Activated CD4-positive, CD25-positive, alpha-beta regulatory T cell (primary cell): ENCODE measurements at places on chromosomes 1 and 21.
A peak's percentile ranks its signal among the peaks of the same experiment; 100 is the strongest.

DNA sequence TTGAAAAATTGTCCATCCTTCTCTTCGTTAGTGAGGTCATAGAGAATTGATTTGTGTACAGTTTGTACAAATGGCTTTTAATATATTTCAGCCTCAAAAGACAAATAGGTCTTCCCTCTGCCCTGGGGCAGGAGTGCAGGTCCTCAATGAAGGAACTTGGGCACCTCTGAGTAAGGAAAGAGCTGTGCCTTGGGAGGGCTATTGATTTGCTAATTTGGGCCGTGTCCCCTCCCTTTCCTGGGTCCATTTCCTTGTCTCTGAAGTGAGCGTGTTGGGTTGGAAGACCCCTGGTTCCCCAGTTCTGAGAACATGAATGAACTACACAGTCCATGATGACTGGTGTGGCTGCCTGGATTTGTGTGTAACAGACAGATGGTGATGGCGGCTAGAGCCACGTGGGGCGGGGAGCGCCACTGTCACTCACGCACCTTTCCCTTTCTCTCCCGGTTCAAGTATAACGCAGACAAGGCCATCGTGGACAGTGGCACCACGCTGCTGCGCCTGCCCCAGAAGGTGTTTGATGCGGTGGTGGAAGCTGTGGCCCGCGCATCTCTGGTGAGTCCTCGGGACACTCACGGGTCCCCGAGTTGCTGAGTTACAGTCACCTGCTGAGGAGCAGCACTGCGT is 71.0 kb upstream of the FAM3B start:
- DNase-seq = no peak

- DNase-seq = no peak
Measured at GRCh38 chr1:81071969-81072753, 728.6 kb upstream of the ADGRL2 start.

GRCh38 chr21:34072145-34073031 is 990 bp upstream of the MRPS6 start:
- no peak for DNase-seq

DNA sequence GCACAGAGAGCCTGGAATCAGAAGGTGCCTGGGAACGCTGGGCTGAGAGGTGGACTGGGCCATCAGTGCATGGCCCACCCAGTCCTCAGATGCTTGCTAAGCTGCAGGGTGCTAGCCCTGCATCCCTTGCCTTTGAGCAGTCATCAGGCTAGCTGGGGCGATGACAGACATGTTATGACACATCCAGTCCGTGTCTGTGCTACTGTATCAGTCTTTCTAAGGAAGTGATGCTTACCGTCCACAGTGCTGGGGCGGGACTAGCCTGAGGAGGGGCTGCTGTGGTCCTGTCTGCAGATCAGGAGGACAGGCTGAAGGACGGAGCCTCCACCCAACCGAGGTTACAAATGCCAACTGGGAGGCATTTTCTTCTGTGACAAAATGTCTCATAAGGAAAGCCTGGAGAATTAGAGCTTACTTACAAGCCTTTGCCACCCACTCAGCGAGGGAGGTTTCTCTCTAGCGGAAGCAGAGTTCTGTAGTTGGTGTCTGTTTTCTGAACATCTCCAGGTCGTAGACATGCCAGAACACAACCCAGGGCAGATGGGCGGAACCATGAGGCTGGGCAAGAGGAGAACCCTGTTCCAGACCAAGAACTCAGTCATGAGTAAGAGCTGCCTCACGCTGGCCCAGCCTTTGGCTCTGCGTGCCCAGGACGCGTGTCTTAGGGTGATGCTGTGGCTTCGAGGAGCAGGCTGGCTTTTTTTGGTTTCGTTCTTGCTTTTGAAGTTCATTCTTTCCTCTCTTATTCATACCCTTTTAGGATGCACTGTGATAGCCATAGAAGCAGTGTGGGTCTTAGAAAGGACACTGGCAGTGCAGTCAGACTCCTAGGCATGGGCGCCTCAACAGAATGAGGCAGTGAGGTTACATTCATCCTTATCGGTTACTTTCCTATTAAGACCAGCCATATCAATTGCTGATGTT is 14.3 kb downstream of the SLFNL1 start:
- no peak for DNase-seq

- DNase-seq = no peak
Measured at GRCh38 chr1:153933955-153934354, 11.2 kb upstream of the GATAD2B start.

DNA sequence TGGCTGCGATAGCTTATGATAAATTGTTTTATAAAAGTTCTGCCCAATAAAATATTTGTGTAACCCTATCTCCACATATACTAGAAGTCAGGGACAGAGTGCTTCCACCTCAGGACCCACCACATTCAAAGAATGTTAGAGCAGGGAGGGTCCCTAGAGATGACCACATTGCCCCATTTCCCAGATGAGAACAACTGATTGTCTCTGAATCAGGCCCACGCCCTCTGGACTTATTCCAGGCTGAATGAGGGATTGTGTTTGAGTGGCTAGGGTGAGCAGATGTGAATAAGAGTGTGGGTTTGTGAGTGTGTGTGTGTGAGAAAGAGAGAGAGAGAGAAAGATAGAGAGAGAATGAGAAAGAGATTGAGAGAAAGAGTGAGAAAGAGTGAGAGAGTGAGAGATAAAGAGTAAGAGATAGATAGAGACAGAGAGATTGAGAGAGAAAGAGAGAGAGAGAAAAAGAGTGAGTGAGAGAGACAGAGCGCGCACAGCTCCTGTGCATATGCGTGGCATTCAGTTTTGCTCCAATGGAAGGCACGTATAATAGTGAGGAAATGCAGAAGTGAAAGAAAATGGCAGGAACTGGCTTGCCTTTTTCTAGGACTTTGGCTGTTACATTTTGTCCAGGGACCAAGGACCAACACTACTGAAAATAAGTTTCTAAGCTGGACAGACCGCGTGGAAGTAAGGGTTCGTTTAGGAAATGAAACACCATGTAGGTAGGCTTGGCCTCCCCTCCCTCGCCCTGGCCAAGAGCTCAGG is 94.1 kb downstream of the ABCA4 start:
- DNase-seq = no peak

DNA sequence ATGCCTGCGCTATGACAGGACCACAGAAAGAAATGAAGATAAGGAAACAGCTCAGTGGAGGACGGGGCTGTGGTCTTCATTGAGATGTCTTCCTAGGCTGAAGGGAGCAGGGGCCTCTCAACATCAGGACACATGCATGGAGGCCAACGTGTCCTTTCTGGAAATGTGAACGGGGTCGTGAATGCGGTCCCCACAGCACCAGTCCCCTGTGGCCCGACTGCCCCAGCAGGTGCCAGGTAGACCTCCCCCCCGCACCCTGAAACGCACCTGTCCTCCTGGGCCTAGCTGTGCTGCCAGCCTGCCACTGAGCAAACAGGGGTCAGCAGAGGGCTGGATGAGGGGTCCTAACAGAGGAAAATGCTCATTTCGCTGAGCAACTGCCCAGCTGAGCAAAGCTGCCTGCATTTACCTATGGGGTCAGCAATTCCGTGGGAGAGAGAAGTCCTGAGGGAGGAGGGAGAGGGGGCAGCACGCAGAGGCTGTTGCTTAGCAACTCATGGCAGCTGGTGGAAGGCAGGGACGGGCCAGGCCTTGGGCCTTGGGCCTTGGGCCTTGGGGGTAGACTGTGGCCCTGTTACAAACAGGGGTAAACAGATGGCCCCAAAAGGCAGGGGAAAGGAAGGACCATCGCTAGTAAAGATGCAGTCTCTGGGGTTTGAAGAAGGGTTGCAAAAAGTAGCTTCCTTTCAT is 77.4 kb downstream of the NPHP4 start:
- DNase-seq = no peak

- no peak for DNase-seq
Measured at GRCh38 chr1:38505944-38506343, 353.6 kb downstream of the RRAGC start.

GRCh38 chr1:33228935-33229487 is 27.3 kb upstream of the ZNF362 start:
- no peak for DNase-seq

DNA sequence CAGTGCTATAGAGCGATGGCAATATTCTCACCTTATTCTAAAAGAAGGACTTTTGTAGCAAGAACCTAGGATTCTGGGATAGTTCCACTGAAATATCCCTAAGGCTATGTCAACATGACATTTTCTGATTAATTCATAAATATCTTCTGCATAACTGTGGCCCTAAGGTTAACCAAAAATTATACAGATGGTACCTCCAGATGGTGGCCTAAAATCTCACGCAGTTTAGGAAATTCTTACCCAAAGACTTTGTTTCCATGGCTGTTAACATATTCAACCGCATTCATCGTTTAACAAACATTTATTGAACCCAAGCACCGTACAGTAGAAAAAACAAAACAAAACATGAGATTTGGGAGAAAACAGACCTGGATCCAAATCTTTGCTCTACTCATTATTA is 19.1 kb downstream of the NID1 start:
- no peak for DNase-seq

DNA sequence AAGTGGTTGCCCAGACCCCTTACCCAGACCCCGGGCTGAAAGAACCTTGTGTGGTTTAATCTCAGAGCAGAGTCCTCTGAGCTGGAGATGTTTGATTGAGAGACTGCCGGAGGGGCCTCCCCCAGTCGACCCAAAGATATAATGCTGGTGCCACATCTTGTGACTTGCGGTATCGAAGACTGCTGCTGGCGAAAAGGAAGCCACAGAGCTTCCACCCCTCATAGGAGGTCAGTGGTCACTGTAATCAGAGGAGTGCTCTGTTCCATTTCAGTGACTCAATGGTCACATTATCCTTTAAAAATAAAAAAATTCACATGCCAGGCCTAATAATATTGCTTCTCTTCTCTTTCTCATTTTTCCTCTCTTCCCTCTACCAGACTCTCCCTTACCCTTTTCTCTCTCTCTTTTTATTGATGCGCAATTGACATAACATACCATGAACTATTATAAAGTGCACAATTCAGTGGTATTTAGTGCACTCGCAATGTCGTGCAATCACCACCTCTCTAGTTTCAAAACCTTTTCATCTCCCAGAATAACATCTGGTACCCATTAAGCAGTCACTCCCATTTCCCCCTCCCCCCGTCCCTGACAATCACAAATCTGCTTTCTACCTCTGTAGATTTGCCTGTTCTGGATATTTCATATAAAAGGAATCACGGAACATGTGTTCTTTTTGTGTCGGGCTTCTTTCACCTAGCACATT is 52.6 kb upstream of the LYST start:
- DNase-seq = no peak

- DNase-seq = peak; percentile 54
Measured at GRCh38 chr21:35051287-35051818, 2.3 kb upstream of the RUNX1 start.

GRCh38 chr1:88783145-88783544 is 99.1 kb downstream of the PKN2 start:
- DNase-seq = no peak

DNA sequence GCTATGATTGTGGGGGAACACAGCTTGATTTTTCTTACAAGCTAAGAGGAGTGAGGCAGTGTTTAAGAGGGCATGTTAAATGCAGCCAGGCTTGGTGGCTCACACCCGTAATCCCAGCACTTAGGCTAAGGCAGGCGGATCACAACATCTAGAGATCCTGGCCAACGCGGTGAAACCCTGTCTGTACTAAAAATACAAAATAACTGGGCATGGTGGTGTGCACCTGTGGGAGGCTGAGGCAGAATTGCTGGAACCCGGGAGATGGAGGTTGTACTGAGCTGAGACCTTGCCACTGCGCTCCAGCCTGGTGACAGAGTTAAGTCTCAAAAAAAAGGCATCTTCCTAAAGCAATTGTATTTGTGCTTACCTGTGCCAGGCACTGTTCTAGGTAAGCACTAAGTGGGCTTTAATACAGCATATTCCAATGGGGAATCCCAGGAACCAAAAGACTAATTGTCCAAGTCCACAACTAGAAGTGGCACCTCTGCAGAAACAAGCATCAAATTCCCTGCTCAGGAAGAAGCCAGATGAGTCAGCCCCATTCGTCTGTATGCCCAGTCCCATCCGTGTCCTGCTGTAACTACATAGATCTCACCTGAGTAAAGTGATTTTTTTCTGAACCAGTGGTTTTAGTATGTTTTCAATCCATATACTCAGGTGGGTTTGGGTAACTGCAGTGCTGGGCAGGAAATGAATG is 4.6 kb downstream of the RCC1 start:
- no peak for DNase-seq

DNA sequence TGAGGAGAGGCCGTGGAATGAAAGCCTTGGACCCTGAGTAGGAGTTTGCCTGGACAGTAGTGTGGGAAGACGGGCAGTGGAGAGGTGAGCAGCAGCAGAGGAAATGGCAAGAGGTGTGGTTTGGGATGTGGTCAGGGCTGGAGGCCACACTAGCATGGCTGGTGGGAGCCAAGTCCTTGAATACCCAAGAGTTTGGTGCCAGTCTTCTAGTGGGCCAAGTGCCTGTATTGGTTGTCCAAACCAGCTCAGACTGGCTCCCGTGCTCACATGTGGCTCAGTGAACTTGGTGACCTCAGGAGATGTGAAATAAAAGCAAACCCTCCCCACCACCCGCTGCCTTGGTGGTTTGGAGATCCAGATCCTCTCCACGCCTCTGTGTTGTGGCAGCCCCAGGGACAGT is 2.4 kb downstream of the GUCA2A start:
- DNase-seq = no peak

- DNase-seq = no peak
Measured at GRCh38 chr1:53369761-53370160, 41.9 kb upstream of the LRP8 start.

DNA sequence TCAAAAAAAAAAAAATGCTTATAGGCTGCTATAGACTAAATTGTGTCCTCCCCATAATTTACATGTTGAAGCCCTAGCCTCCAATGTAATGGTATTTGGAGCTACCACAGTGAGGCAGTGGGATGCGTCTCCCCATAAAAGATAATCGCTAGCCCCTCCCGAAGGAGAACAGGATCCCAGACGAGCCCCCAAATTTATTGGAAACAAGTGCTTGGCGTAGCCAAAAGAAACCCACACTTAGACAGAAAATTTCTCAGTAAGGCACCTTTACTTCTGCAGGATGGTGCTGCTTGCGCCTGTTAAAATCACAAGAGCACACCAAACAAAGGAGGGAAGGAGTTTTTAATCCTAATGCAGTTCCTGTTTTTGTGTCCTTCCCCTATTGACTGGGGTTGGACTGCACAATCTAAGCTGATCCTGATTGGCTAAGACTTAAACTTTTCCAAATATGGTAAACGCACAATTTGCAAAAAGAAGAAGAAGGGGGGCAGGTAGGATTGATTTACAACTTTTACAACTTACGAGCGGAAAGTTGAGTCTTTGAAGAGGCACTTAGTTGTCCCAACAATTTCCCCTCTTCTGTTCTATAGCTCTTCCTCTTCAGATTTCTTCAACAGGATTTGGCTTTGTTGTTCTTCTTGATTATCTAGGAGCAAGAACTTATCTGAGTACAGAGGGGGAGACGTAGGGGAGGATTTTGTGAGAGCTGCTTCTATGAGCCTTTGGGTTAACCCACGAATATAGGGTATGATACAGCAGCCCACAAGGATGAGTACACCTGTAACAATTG is 3.0 kb upstream of the IPP start:
- no peak for DNase-seq

GRCh38 chr1:156898161-156898566 is 4.6 kb downstream of the PEAR1 start:
- no peak for DNase-seq

GRCh38 chr21:46160907-46161632 is 5.7 kb upstream of the FTCD start:
- no peak for DNase-seq
